AG10803 (cell line): ENCODE measurements at places on chromosomes 16 and 17.

DNA sequence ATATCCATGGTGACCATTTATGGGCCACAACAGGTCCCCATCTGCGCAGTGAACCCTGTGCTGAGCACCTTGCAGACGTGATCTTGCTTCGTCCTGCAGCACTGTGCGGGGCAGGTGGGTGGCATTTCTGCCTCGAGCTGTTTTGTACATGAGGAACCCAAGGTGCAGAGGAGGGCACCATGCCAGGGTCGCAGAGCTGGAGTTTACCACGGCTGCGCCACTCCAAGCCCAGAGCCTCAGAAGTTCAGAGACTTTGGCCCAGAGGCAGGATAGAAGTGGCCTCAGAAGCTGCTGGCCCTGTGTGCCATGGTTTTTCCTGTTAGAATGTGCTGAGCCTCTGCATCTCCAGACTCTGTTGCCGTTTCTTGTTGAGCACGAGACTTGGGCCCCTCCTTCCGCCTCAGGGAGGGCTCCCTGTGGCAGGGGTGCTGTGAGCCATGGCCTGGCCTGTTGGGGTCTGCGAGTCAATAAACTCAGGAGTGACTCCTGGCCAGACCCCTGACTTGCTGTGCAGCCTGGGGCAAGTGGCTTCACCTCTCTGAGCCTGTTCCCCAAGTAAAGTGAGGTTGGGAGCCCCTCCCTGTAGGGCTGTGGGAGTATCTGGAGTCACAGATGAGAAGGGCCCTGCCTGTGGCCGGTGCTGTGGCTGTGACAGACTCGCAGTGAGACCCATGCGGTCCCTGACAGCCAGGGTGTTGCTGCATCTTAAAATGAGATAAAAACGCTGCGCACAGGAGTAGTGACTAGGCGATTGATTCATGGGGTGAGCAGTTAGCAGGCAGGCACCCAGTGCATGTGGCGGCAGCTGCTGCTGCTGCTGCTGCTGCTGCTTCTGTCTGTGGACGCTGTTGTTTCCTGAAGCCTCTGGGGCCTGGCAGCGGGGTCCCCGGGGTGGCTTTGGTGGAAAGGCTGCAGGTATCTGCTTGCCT lies 11.8 kb downstream of the MAP2K3 start:
- DNase-seq = peak; percentile 40

DNA sequence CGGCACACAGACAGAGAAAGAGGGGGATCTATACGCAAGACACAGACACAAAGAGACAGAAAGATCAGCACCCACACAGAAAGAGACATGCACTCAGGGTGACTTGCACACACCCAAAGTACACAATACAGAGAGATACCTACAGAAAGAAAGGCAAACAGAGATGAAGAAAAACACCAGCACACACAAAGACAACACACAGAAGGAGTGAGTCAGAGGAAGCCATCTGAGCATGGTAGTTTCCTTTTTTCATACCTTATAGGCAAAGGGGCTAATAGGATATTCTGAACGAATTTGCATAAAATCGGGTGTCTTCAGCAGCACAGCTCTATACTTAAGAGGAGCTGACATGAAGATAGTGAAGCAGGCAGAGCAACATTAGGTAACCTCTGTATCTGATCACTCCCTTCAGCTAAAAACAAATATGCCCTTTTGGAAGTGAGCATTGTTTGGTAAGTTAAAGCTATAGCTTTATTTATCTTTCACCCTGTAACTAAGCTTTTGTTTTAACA lies 198.6 kb downstream of the AATF start:
- no peak for DNase-seq

DNA sequence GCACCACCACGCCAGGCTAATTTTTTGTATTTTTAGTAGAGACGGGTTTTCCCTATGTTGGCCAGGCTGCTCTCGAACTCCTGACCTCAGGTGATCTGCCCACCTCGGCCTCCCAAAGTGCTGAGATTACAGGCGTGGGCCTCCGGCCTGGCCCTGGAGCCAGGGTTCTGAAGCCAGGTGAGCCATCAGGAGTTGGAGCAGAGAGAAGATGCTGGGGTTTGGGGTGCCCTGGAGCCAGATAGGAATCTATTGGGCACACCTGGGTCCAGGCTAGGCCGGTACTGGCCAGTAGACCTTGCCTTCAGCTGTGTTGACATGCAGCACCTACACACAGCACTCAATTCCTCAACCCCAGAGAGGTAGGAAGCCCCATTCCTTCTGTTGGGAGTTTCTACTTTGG lies 5.4 kb upstream of the CD300A start:
- no peak for DNase-seq

DNA sequence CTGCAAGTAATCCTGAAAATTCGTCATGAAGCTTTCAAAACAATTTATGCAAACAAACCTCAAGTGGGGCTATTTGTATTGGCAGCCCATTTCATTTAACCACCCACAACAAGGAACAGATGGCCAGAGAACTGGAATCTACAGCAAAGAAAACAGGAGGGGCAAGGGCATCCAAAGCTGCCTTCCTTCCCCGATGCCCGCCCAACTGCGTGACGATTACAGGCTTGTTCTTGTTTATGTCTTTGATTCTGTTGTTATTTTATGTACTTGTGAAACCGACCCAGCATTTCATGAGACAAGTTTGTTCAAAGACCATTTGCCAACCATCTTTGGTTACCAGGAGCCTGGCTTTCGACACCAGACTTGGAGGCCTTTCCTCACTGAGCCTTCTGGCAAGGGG lies 59.1 kb upstream of the IRX6 start:
- peak; percentile 74 for DNase-seq

- no peak for DNase-seq
These were observed 42.8 kb downstream of the PRAC1 start for GRCh38 chr17:48679385-48680096.
